ENCODE measurements at places on chromosomes 5 and 9.
A peak's percentile ranks its signal among the peaks of the same experiment; 100 is the strongest.

- no peak for DNase-seq
These were observed 38.3 kb upstream of the TENT4A start for GRCh38 chr5:6674886-6675285.

DNA sequence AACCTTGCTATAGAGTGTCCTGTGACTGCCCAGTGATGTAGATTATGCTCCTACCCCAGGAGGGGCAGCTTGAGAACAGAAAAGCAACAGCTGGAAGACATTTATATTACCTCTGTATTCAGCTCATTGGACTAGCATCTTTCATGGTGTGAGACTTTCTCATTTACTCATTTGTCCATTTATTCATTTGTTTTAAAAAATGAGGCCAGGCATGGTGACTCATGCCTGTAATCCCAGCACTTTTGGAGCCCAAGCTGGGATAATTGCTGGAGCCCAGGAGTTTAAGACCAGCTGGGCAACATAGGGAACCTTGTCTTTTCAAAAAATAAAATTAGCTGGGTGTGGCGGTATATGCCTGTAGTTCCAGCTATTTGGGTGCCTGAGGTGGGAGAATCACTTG lies 130.0 kb upstream of the LHFPL2 start:
- no peak for DNase-seq

DNA sequence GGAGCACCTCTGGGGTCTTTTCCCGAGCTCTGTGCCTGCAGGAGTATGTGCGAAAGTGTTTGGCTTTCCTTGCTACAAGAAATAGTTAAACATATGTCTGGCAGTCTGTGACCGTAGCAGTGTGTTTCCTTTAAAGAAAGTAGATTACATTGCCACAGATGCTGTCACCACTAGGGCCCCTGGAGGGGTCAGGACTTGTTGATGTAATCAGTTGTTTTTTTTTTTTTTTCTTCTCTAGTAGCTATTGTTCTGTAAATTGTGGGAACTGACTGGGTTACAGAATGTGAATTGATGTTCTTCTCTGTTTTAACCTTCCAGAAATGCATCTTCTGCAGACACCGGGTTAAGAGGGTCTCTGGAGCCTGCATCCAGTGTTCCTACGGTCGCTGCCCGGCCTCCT lies 345.6 kb downstream of the KDM4C start:
- no peak for DNase-seq

- no peak for DNase-seq
These were observed 1997.7 kb downstream of the MAT2B start for GRCh38 chr5:165502893-165503691.

DNA sequence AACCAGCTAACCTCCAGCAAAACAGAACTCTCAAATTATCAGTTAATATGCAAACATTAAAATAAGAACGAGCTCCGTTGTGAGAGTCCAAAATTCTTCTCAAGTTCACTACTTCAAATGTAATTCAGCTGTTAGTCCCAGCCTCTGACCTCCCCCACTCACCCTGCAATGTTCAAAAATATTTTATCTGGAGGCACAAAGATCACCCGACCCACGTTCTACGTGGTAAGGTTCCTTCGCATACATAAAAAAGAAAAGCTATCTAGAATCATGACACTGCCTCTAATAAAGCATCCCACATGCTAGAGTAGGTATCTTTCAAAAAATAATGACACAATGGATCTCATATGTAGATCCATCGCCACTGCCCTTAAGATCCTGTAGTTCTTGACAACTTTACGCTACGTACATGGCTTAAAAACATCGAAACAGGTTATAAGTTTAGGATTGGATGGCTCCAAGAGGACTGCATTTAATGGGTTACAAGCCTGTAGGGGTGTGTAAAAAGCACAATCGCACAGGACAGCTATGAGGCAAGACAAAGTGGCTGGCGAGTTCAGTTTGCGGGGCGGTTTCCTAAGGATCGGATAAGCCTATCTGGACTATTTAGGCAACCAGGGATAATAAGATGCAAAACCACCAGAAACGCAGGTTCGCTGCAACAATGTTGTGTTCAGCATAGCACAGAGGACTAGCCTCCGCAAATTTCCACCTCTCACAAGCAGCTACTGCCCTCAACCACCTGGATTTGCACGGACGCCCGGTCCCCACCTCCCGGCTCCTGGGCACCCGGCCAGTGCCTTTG lies 969 bp downstream of the CLK4 start:
- no peak for DNase-seq

GRCh38 chr5:55691265-55692105 lies 20.6 kb downstream of the SLC38A9 start:
- peak; percentile 34 for DNase-seq

GRCh38 chr9:98990181-98990870 lies 46.6 kb downstream of the COL15A1 start:
- no peak for DNase-seq

GRCh38 chr9:5879419-5880181 lies 11.1 kb upstream of the MLANA start:
- no peak for DNase-seq

DNA sequence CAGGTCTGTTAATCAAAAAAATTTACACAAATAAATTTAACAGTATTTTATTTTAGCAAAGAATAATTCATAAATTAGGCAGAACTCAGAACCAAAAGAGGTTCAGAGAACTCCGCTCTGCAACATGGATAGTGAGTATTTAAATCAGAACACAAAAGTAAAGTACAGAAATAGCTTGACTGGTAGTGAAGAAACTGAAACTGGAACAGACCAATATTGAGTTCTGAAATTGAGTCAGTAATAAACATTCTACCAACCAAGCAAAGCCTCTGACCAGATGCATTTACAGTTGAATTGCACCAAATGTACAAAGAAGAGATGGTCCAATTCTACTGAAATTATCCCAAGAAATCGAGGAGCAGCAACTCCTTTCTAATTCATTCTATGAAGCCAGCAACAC lies 1542.8 kb downstream of the EFNA5 start:
- DNase-seq, result no peak

DNA sequence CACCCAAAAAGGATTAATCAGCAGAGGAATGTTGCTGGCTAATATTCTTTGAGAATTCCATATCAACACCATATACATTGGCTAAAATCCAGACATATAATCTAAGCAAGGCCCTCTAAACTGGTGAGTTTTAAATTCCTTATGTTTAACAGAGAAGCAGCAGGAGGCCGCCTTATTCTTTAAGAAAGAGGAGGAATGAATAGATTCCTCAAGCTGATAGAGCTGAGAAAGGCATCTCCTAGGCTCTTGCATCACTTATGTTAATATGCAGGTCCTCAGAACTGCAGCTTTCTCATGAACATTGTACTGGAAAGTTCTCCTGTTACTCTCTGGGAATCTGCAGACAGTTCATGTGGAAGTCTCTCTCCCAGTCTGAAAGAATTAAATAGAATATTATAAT lies 20.1 kb upstream of the SMARCA2 start:
- DNase-seq, result no peak

GRCh38 chr9:73441890-73442818 lies 290.5 kb downstream of the ANXA1 start:
- no peak for DNase-seq

DNA sequence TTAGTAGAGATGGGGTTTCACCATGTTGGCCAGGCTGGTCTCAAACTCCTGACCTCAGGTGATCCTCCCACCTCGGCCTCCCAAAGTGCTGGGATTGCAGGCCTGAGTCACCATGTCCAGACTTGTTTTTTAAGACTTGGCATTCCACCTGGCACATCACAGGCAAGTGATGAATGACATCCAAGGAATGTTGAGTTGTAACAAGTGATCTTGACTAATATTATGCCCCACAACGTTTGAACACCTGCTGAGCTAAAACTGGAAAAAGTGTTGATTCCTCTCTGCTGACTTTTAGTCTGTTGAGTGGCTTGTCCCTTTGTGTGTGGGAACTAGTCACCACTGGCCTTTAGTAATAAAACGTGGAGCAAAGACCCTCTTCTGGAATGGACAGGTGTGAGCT lies 54.6 kb downstream of the SUB1 start:
- no peak for DNase-seq

- no peak for DNase-seq
These were observed 52.9 kb downstream of the BARX1 start for GRCh38 chr9:93902051-93902779.

- DNase-seq, result peak; percentile 0
These were observed 419.1 kb downstream of the NR2F1-AS1 start for GRCh38 chr5:93161661-93162654.

GRCh38 chr9:76619197-76619596 lies 145.0 kb upstream of the PCA3 start:
- DNase-seq, result no peak

DNA sequence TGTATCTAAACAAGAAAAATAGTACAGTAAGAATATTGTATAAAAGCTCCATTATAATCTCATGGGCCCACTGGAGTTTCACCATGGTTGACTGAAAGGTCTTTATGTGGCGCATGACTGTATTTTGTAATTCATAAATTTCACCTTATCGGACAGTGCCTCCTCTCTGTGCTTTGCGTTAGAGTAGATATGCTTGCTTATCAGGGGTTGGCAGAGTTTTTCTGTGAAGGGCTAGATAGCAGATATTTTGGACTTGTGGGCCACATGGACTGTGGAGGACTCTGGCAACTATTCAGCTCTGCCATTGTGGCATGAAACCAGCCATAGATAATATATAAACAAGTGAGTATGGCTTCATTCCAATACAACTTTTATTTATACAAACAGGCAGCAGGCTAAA lies 23.2 kb downstream of the GAPVD1 start:
- DNase-seq, result no peak

GRCh38 chr5:164326219-164326618 lies 820.8 kb downstream of the MAT2B start:
- no peak for DNase-seq

DNA sequence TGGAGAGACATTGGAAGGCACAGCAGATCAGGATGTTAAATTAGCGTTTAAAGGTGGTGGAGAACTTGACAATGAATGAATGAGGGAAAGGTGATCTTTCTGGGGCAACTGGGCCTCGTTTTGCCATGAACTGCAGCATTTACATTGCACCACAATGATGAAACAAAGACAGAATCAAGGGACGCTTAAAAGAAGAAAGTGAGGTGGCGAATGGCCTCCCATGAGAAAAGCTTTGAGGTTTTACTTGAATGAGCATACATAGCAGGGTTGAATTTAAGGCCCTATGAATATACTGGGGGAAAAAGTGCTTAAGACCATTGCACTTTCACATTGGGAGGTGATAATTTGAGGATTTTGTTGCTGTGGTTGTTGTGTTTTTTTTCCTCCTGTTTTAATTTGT lies 476.4 kb downstream of the ISL1 start:
- no peak for DNase-seq

GRCh38 chr5:104635227-104635626 lies 1072.6 kb upstream of the NUDT12 start:
- DNase-seq, result no peak

All from NCI-H1105 treated with DMSO at 0.1 percent for 48 hours (cell line).